ENCODE measurements at places on chromosomes 7 and 10.
A peak's percentile ranks its signal among the peaks of the same experiment; 100 is the strongest.

GRCh38 chr7:106770191-106770590 lies 94.9 kb upstream of the PIK3CG start:
- DNase-seq = peak; percentile 74

- peak; percentile 98 for DNase-seq
Measured at GRCh38 chr7:73850781-73851207, 8.5 kb upstream of the METTL27 start.

- no peak for DNase-seq
Measured at GRCh38 chr10:101545898-101546297, 42.2 kb downstream of the POLL start.

GRCh38 chr7:132368246-132368900 lies 207.9 kb downstream of the PLXNA4 start:
- DNase-seq = no peak

GRCh38 chr10:119325131-119325530 lies 117.8 kb downstream of the GRK5 start:
- DNase-seq = no peak

- DNase-seq = peak; percentile 53
Measured at GRCh38 chr7:133633055-133633454, 380.2 kb downstream of the EXOC4 start.

- DNase-seq = no peak
Measured at GRCh38 chr7:115831371-115831770, 199.2 kb downstream of the TFEC start.
